ENCODE measurements at places on chromosomes 16 and 17.

DNA sequence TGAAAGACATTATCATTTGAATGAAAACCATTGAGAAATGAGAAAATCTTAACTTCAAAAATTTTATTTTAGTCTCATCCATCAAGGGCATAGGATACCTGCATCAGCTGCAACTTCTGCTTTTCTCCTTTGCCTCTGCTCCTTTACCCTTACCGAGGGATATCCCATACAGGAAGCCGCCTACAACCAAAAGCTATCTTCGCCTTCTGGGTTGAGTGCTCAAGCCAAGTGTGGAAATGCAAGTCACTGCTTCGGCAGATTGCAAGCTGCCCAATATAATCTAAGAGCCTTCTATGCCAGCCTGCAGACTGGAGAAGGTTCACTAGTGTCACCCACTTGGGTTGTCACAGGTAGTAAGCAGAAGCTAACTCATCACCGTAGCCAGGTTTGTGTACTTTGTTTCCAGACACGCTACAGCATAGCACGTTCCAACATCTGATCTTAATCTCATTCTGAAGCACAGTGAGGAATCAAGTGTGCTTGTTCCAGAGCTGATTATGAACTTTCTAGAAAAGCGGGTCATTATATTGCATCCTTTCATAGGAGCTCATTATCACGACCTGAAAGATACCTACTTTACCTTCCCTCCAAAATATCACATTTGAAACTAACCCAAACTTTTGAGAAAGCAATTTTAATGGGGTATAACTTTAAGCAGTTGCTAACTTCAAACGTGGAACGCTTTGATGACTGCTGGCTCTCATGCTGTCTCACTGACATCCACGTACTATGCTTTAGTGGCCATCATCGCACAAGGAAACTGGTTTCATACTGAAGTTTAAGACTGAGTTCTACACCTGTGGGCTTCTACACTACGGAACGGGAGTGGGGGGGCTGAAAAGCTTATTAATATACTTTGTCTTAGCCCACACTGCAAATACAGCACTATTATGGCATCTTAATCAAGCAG is 8.0 kb upstream of the UNK start:
- H3K36me3 ChIP-seq, result peaks cover 4% of the 10 kb centered on the region
- peak overlapping the region; percentile 96 for H3K27ac ChIP-seq

DNA sequence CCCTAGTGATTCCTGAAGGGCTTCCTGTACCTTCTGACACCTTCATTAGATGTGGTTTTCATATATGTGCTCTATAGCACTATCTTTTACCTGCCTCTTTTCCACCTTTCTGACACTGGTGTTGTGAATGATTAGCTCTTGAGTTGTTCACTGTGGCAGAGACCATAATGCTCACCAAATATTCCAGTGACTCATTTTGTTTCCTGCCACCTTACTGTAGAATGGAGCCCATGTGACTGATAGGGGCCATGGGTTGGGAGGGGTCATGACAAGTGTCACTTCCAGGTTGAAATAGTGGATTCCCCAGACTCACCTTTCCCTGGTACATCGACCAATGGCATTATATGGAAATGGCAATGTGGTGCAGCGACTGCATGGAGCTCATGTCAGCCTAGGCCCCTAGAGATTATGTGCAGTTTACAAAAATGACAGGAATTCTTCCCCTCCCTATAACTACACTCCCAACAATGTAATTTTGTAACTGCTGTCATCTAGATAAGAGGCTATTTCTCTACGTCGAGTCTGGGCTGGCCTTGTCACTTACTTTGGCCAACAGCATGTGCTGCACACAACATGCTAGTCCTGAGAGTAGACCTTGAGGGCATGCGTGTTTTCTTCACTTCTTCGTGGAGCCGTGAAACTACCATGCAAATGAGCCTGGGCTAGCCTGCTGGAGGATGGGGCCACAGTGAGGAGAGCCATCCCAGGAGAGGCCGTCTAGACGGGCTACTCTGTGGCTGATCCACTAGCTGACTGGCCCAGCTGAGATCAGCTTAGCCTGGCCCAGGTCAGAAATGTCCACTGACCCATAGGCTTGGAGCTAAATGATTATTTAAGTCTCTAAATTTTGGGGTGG is 409.5 kb downstream of the CA10 start:
- no peak overlapping the region for H3K27ac ChIP-seq
- no peak for DNase-seq
- H3K4me3 ChIP-seq, result no peak overlapping the region
- H3K27me3 ChIP-seq, result no peaks in the 10 kb centered on the region

DNA sequence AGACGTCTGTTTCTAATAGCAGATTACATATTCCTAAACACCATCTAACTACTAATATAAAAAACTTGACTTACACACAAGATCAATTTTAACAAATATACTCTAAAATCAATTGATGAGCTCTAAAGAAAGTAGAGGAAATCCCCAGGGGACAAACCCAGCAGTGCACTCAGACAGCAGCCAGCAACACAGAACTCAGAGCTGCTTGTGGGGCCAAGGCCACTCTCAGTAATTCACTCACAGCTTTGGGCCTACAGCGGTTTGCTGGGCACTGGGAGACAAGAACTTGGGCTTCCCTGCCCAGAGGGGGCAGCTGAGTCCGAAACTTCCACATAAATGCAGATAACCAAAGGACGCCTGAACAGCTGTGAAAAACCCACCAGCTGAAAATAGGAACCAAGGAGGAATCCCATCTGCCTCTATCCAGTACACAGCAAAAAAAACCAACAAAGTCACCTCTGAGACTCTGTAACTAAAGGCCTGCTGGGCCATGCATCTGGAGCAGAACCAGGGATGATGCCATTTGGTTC is 21.4 kb downstream of the NPLOC4 start:
- no peak overlapping the region for H3K27ac ChIP-seq
- peaks cover 37% of the 10 kb centered on the region for H3K36me3 ChIP-seq

GRCh38 chr16:75023009-75023408 is 24.2 kb downstream of the ZNRF1 start:
- no peak overlapping the region for H3K4me3 ChIP-seq
- no peak overlapping the region for H3K27ac ChIP-seq
- H3K36me3 ChIP-seq, result peaks cover 15% of the 10 kb centered on the region
- peaks cover 27% of the 10 kb centered on the region for H3K4me1 ChIP-seq
- no peak for DNase-seq
- H3K27me3 ChIP-seq, result no peaks in the 10 kb centered on the region

All from common myeloid progenitor, CD34-positive (primary cell).